Activated CD4-positive, alpha-beta memory T cell treated with anti-CD3 and anti-CD28 coated beads, Interleukin-2, amount 10 ng/mL, durations not matched to agents 7 days and 5 days (primary cell): ENCODE measurements at places on chromosomes 12 and 14. TPM values are rescaled to one million over a fixed set of nuclear protein-coding genes. Genes with fewer than 3 reads are reported as not detected.
A peak's percentile ranks its signal among the peaks of the same experiment; 100 is the strongest.

SIX6 gene
- not detected for total RNA-seq

ADGRD1 gene
- total RNA-seq, result not detected

LPAR5 gene
- 8.0 TPM for total RNA-seq

C12orf60 gene
- 2.4 TPM for total RNA-seq

BHLHE41 gene
- total RNA-seq, result not detected

TAS2R42 gene
- not detected for total RNA-seq

ARID4A gene
- 37.9 TPM for total RNA-seq

APEX1 gene
- total RNA-seq, result 91.9 TPM

CCND2 gene
- total RNA-seq, result 389 TPM

TNFRSF1A gene
- 61.9 TPM for total RNA-seq

GPN3 gene
- 18.9 TPM for total RNA-seq

DNA sequence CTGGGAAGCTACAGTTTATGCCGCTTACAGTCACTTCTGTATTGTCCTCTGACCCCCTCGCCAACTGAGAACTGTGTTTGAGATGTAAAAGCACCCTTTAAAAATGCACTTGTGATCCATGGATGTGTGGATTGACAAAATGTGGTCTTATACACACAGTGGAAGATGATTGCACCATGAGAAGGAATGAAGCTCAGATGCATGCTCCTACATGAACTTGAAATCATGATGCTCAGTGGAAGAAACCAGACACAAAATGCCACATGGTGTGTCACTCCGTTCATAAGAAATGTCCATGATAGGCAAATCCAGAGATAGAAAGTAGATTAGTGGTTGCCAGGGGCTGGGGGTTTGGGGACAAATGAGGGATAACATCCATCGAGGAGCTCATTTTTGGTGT is 58.0 kb downstream of the PITPNM2 start:
- H3K36me3 ChIP-seq, result no peaks in the 10 kb centered on the region
- no peak for DNase-seq
- peaks cover 9% of the 10 kb centered on the region for H3K4me1 ChIP-seq
- no peak overlapping the region for H3K4me3 ChIP-seq
- H3K27me3 ChIP-seq, result peaks cover 4% of the 10 kb centered on the region

DNA sequence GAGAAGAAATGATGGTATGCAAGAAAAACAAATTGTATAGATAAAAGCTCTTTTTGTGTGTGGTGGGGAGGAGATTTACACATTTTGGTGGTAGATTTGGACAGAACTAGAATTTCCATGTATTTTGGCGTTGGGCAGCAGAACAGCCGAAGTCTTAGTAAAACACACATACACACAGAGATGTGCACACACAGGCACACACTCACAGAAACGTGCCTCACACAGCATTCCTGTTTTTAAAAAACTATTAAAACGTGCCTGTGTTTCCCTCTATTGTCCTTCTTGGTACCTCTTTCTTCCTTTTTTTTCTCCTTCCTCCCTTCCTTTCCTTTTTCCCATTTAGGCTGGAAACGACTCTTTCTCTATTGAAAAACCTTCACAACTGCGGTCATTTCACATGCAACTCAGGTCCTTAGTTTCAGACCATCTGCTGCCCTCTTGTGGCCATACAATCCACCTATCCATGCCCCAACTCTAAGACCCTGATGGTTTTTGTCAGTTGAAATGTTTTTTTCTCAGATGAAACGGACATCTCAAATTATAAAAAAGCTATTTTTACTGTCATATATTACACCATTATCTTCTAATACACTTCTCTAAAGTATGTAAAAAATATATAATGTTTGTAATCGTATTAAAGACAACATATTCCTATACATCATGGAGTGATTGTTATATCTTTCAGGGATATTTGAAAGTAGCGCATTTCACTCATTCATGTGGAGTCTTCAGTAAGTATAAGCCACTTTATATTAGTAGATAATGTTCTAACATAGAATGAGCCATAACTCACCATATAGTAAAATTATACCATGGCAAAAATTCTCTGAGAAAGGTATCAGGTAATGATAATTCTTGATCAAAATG is 386.7 kb upstream of the NOVA1 start:
- DNase-seq, result no peak
- no peaks in the 10 kb centered on the region for H3K27me3 ChIP-seq
- no peaks in the 10 kb centered on the region for H3K4me1 ChIP-seq

GRCh38 chr14:101961011-101961721 is 3.2 kb upstream of the DYNC1H1 start:
- peaks cover 4% of the 10 kb centered on the region for H3K27me3 ChIP-seq
- DNase-seq, result peak; percentile 80
- no peak overlapping the region for H3K4me3 ChIP-seq
- H3K27ac ChIP-seq, result no peak overlapping the region
- peaks cover 26% of the 10 kb centered on the region for H3K4me1 ChIP-seq

DNA sequence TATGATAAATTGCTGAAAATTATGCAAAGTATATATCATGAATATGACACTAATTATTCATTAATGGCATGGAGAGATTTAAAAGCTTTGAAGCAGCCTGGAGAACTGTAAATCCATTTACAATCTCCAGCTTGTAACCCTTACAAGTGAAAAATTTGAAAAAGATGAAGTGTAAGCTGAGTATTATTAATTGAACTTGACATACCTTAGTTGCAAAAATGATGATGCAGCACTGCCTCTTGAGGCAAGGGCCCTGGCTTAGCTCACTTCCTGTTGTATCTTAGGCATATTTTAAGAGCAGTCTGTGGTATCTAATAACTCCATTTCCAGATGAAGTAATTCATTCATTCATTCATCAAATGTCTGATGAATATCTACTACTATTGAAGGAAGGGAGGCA is 158.6 kb downstream of the ANO4 start:
- no peak for DNase-seq
- H3K4me3 ChIP-seq, result no peak overlapping the region
- no peaks in the 10 kb centered on the region for H3K36me3 ChIP-seq
- H3K27me3 ChIP-seq, result no peaks in the 10 kb centered on the region

- no peak overlapping the region for H3K27ac ChIP-seq
- no peaks in the 10 kb centered on the region for H3K4me1 ChIP-seq
- H3K36me3 ChIP-seq, result no peaks in the 10 kb centered on the region
- no peaks in the 10 kb centered on the region for H3K27me3 ChIP-seq
- H3K4me3 ChIP-seq, result no peak overlapping the region
These were observed 598.8 kb downstream of the SLC16A7 start for GRCh38 chr12:60194678-60195077.

- no peak overlapping the region for H3K27ac ChIP-seq
- H3K27me3 ChIP-seq, result no peaks in the 10 kb centered on the region
- no peaks in the 10 kb centered on the region for H3K4me1 ChIP-seq
- H3K36me3 ChIP-seq, result no peaks in the 10 kb centered on the region
- DNase-seq, result no peak
- no peak overlapping the region for H3K4me3 ChIP-seq
These were observed 298.0 kb downstream of the PPFIA2 start for GRCh38 chr12:81461163-81461562.

DNA sequence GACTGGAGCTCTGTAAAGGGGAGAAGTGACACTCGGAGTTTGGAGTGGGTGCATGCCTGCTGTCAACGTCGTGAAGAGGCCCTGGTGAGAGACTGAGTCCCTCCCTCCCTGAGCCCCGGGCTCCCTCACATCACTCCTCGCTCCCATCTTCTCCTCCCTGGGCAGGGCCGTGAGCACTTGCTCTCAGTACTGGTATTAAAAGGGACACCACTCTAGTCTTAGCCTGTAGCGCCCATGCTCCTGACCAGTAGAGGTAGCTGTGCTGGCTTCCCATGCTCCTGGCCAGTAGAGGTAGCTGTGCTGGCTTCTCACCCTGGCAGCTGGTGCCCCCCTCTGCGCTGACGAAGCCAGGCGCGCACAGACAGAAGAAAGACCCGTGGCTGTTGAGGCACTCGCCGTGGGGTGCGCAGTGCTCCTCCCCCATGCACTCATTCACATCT is 14.7 kb downstream of the ISCA2 start:
- H3K4me3 ChIP-seq, result no peak overlapping the region
- H3K27me3 ChIP-seq, result peaks cover 11% of the 10 kb centered on the region
- no peaks in the 10 kb centered on the region for H3K36me3 ChIP-seq
- H3K27ac ChIP-seq, result no peak overlapping the region
- H3K4me1 ChIP-seq, result no peaks in the 10 kb centered on the region

DNA sequence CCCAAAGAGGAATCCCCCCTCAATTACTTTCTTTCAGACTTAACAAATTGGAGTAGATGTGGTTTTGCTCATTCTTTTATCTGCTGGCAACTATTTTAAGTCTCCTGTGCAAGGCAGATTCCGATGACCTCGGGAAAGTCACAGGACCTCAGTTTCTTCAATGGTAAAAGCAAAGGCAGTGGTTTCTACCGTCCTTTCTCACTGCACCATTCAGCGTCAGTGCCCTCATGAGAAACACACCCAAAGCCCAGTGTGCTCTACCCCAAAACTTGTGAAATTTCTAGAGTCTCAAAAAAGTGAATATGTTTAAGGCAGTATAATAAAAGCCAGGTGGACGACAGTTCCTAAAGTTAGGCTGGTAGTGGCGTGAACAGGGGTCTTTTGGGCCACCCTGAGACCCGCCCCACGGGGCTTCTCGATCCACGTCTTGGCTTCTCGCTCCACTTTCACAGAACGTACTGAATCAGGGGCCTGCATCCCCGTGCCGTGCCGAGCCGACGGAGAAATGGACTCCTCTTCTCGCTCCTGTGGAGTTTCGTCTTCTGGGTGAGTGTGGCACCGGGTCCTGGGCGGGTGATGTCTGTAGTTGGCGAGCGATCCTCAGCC is 1.3 kb upstream of the ARHGAP5 start:
- DNase-seq, result no peak
- H3K27ac ChIP-seq, result peak overlapping the region; percentile 72
- peaks cover 31% of the 10 kb centered on the region for H3K4me1 ChIP-seq
- H3K36me3 ChIP-seq, result peaks cover 10% of the 10 kb centered on the region

- peaks cover 13% of the 10 kb centered on the region for H3K36me3 ChIP-seq
- H3K4me3 ChIP-seq, result no peak overlapping the region
- no peak for DNase-seq
- peaks cover 68% of the 10 kb centered on the region for H3K4me1 ChIP-seq
- H3K27me3 ChIP-seq, result no peaks in the 10 kb centered on the region
These were observed 57.7 kb downstream of the WNK1 start for GRCh38 chr12:810116-810515.

- no peak overlapping the region for H3K27ac ChIP-seq
- H3K27me3 ChIP-seq, result peaks cover 40% of the 10 kb centered on the region
- no peak overlapping the region for H3K4me3 ChIP-seq
- DNase-seq, result no peak
- H3K4me1 ChIP-seq, result peaks cover 15% of the 10 kb centered on the region
These were observed 10.5 kb upstream of the KRT86 start for GRCh38 chr12:52263761-52264434.

DNA sequence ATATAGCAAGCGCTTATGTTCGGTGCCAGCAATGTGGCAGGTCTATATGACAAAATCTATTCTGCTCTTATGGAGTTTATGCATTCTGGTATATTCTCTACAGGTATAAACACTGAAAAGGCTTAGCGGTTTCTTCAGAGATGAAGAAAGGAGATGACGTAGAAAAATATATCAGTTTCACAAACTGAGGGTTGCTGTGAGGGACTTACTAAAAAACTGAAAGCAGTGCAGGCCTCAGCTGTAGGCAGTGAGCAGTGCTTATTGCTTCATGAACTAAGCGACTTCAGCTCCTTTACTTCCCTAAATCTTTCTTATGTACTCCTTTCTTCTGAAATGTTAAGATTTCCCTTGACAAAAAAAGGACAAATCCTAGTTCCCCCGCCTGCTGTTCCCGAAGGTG is 4.5 kb downstream of the DDX47 start:
- H3K27me3 ChIP-seq, result no peaks in the 10 kb centered on the region
- DNase-seq, result no peak
- H3K4me3 ChIP-seq, result no peak overlapping the region
- H3K27ac ChIP-seq, result no peak overlapping the region
- peaks cover 75% of the 10 kb centered on the region for H3K36me3 ChIP-seq

DNA sequence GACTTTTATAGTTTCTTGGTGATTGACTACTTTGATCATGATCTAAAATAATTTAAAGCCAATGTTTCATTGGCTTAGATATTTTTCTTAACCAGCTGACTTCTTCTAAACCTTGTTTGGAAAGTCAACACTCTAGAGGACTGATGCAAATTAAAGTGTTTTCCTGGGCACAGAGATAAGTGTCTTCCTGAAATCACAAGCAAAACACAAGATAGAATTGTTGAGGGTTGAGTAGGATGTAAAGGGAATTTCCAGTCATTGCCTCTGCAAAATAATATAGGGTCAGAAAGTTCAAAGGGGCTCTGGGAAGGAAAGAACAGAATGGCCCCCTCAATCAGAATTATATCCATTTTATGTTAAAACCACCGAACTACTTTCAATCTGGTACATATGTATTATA is 156.3 kb upstream of the LRIG3 start:
- DNase-seq, result no peak
- no peaks in the 10 kb centered on the region for H3K27me3 ChIP-seq
- H3K4me3 ChIP-seq, result no peak overlapping the region
- H3K36me3 ChIP-seq, result no peaks in the 10 kb centered on the region
- H3K4me1 ChIP-seq, result no peaks in the 10 kb centered on the region

DNA sequence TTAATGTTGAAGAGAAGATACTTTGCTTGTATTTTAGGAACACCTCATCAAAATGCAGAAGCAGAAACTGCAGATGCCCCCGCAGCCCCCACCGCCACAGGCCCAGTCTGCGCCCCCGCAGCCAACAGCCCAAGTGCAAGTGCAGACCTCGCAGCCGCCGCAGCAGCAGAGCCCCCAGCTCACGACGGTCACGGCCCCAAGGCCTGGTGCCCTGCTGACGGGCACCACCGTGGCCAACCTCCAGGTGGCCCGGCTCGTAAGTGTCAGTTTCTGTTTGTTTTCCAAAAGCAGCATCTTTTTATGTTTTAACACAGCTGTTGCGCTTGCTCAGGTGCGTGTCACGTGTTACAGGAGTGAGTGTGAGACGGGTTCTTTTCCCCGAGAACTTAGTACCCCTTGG is 79.5 kb downstream of the DDX51 start:
- no peaks in the 10 kb centered on the region for H3K27me3 ChIP-seq
- H3K4me1 ChIP-seq, result peaks cover 25% of the 10 kb centered on the region
- DNase-seq, result no peak

- no peak overlapping the region for H3K4me3 ChIP-seq
- H3K36me3 ChIP-seq, result no peaks in the 10 kb centered on the region
- no peaks in the 10 kb centered on the region for H3K4me1 ChIP-seq
- no peak overlapping the region for H3K27ac ChIP-seq
These were observed 9.6 kb upstream of the AKAP6 start for GRCh38 chr14:32319368-32320049.

DNA sequence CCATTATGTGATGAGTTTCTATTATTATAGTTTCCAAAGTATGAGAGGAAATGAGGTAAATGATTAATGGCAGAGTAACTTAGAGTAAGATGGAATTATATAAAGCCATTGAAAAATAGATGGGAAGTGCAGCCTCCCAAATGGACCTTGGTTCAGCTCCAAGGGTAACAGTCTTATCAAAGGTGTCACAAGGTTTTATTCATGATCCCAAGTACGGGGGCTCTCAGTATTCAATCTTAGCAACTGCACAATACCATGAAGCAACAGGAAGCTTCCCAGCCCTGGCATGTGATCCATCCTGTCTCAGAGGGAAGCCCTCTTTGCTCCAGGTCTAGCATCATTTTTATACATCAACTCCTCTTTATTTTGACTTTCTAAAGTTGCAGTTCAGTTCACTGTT is 948.2 kb downstream of the GALC start:
- no peaks in the 10 kb centered on the region for H3K36me3 ChIP-seq
- no peak overlapping the region for H3K27ac ChIP-seq
- no peaks in the 10 kb centered on the region for H3K27me3 ChIP-seq
- H3K4me1 ChIP-seq, result no peaks in the 10 kb centered on the region
- no peak overlapping the region for H3K4me3 ChIP-seq

- H3K36me3 ChIP-seq, result no peaks in the 10 kb centered on the region
- H3K4me3 ChIP-seq, result no peak overlapping the region
These were observed 6.1 kb upstream of the ASIC1 start for GRCh38 chr12:50051101-50051806.

- no peaks in the 10 kb centered on the region for H3K4me1 ChIP-seq
- H3K27me3 ChIP-seq, result no peaks in the 10 kb centered on the region
- no peak overlapping the region for H3K4me3 ChIP-seq
- no peak for DNase-seq
These were observed 153.7 kb downstream of the PCNX1 start for GRCh38 chr14:71060825-71061455.
